ENCODE measurements at places on chromosomes 11 and 22. TPM values are rescaled to one million over a fixed set of nuclear protein-coding genes. Genes with fewer than 3 reads are reported as not detected.
A peak's percentile ranks its signal among the peaks of the same experiment; 100 is the strongest.

DNA sequence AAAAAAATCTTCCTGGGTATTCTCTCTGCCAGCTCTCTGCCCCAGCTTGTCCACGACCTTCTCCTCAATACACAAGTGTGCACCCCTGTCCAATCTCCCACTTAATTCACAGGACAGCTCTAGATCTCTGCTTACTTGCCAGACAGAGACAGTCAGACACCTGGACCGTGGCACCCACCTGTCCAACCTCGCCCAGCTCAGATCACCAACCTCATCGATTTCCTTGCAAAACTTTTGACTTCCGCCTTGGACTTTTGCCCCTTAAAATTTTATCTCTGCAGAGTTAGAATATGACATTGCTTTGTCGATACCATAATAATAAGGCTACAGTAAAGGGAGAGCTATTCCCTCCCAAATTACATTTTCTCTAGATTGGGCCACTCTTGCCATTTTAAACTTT lies 10.4 kb downstream of the LMF2 start:
- H3K36me3 ChIP-seq, result no peaks in the 10 kb centered on the region
- no peaks in the 10 kb centered on the region for H3K27me3 ChIP-seq
- no peak for DNase-seq
- peaks cover 9% of the 10 kb centered on the region for H3K4me1 ChIP-seq
- H3K4me3 ChIP-seq, result no peak overlapping the region
- H3K27ac ChIP-seq, result no peak overlapping the region

- H3K27ac ChIP-seq, result no peak overlapping the region
- no peaks in the 10 kb centered on the region for H3K36me3 ChIP-seq
- no peak overlapping the region for H3K4me3 ChIP-seq
- H3K27me3 ChIP-seq, result no peaks in the 10 kb centered on the region
Observed at GRCh38 chr22:38104084-38104483, 6.4 kb downstream of the BAIAP2L2 start.

DNA sequence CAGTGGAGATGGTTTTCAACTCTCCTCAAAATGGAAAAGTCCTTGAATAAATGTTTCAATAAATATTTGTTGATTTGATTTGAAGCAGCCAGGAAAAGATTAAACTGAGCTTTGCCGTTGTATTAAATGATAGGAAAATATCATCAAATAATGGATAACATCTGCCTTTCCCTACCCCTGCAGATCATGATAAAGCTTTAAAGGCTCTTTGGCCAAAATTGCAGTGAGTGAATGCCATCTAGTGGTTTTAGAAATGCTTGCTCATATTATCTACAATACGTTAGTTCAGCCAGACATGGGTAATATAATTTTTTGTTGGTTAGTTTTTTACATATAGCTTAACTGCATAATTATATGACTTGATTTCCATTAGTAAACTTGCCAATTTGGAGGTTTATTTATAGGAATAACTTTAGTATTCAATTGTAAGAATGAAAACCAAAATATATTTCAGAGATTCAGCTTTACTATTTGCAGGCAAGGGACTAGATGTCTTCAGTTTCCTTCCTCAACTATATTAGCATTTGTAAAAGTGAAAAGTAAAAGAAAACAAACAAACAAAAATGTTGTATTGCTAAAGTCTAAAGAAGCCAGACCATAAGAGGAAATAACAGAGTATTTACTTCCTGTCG lies 159.2 kb downstream of the MSANTD4 start:
- H3K27ac ChIP-seq, result no peak overlapping the region
- H3K4me3 ChIP-seq, result no peak overlapping the region

DNA sequence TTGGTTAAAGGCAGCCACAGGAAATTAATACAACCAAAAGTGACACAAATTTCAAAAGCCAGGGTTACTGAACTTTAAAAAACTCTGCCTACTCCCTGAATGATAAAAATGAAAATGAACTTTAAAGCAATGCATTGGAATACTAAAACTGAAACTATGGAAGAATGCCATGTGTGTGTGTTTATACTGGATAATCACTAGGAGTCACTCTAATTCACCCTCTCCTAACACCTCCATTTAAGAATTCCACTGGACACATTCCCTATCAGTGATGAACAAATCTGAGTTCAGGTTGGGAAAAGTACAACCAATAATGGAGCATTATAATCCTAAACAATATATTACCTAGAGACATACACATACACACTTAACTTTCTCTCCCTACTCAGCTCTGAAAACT lies 27.5 kb upstream of the PLAAT3 start:
- no peak for DNase-seq
- no peaks in the 10 kb centered on the region for H3K4me1 ChIP-seq
- H3K27ac ChIP-seq, result no peak overlapping the region
- H3K36me3 ChIP-seq, result peaks cover 15% of the 10 kb centered on the region

DNA sequence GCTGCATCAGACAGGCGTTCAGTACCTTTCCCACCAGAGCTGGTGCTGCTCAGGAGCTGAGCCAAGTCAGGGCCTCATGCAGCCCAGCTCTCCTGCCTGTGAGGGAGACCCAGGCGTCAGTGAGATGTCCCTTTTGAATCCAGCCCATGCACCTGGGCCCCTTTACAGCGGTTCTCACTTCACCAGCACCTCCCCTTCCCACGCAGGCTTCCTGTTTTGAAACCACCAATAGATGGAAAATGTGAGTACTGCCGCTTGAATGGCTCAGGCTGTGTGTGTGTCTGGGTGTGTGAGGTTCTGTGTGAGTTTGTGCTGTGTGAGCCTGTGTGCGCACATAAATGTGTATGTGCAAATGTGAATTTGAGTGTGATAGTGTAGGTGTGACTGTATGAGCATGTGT lies 88.4 kb downstream of the UBASH3B start:
- DNase-seq, result peak; percentile 55
- no peaks in the 10 kb centered on the region for H3K36me3 ChIP-seq
- no peaks in the 10 kb centered on the region for H3K27me3 ChIP-seq
- H3K4me1 ChIP-seq, result peaks cover 70% of the 10 kb centered on the region
- H3K27ac ChIP-seq, result peak overlapping the region; percentile 26

DNA sequence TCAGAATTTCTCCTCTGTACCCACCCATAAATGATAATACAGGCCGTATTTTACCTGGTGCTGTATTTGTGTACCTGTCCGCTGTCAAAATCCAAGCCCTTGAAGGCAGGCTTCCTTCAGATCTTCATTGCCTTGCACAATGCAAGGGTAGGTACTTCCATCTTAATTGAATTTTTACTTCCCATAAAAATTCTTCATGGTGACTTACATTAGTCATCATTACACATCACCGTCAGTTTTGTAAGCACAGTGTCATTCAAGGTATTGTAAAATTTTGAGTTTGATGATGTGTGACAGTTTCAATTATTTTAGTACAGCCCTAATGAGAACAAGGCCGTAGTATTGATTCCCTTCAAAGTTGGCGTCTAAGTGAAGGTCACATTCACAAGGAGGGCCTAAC lies 770 bp upstream of the TSG101 start:
- no peaks in the 10 kb centered on the region for H3K27me3 ChIP-seq
- H3K4me1 ChIP-seq, result peaks cover 20% of the 10 kb centered on the region
- no peak for DNase-seq
- peak overlapping the region; percentile 95 for H3K4me3 ChIP-seq
- no peaks in the 10 kb centered on the region for H3K36me3 ChIP-seq
- peak overlapping the region; percentile 99 for H3K27ac ChIP-seq

DNA sequence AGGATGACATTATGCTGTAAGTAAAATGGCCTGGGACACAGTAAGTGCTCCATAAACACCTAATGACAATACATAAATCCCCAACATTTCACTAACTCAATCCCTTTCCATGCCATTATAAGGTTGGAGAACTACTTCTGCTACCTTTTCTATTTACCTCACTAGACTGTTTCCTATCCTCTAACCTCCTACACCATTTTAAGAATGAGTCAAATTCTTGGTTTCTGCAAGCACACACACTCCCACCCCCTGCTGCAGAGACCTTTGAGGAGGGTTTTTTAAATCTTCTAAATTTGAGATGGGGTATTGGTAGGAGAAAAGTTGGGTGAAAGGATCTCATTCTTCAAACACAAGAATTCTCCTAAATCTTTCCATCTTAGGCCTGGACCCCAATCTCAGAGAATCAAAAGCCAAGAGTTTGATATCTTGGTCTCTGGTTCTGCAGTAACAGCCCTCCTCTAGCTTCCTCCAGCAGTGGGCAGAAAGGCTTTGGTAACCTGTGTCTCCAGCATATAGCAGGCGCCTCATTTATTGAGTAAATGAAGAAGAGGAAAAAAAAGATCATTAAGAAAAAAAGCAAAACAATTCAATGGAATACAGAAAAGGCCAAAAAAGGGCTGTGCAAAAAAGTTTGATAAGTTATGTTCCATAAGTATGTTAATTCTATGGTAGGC lies 42.3 kb downstream of the SYTL2 start:
- H3K27ac ChIP-seq, result no peak overlapping the region
- no peak overlapping the region for H3K4me3 ChIP-seq
- peaks cover 4% of the 10 kb centered on the region for H3K4me1 ChIP-seq
- no peak for DNase-seq

The CHRM4 gene
- not detected for total RNA-seq

The SCGB1A1 gene
- total RNA-seq, result not detected

The TRIM29 gene
- not detected for total RNA-seq

Measured in CD8-positive, alpha-beta memory T cell (primary cell).